Stimulated activated CD4-positive, alpha-beta T cell treated with anti-CD3 and anti-CD28 coated beads, Interleukin-1b, Interleukin-23, amount 100 ng/mL, for 48 hours (primary cell): ENCODE measurements at places on chromosomes 3 and 15.

DNA sequence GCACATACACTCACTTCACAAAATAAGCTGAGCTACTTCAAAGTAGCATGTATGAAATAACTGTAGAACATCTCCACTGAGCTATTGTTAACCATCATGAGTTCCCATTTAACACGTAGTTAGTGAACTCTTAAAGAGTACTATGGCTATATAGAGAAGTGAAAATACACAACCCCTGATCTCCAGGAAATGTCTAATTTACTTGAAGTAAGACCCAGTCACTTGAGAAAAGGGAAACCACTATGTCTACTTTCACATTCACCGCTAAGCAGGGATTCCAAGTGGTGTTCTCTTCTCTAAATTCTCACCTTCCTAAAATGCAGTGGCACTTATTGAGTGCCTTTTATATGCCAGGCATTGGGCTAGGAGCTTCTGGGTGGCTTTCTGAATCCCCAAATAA is 35.0 kb upstream of the COLQ start:
- no peak for DNase-seq

- no peak for DNase-seq
Measured at GRCh38 chr15:39908186-39908585, 11.9 kb downstream of the GPR176 start.

GRCh38 chr3:167772992-167773391 is 37.5 kb downstream of the SERPINI1 start:
- DNase-seq = no peak

DNA sequence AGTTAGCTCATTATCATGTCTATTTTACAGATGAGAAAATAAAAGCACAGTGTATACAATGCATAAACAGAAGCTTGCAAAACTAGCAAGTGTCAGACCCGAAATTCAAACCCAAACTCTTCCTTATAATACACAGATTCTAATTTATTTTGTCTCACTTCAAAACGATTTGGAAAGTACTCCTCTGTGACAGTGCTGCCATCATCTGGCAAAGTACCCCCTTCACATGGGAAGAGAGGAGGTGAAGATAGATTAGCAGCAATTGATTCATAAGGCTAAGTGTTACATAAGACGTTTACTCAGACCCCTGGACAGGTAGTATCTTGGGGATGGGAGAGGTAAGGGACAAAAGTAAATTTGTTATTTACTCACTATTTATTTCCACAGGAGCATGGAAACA is 744.0 kb upstream of the SGO1 start:
- DNase-seq = no peak

- no peak for DNase-seq
Measured at GRCh38 chr3:110405830-110406585, 665.6 kb upstream of the NECTIN3 start.

DNA sequence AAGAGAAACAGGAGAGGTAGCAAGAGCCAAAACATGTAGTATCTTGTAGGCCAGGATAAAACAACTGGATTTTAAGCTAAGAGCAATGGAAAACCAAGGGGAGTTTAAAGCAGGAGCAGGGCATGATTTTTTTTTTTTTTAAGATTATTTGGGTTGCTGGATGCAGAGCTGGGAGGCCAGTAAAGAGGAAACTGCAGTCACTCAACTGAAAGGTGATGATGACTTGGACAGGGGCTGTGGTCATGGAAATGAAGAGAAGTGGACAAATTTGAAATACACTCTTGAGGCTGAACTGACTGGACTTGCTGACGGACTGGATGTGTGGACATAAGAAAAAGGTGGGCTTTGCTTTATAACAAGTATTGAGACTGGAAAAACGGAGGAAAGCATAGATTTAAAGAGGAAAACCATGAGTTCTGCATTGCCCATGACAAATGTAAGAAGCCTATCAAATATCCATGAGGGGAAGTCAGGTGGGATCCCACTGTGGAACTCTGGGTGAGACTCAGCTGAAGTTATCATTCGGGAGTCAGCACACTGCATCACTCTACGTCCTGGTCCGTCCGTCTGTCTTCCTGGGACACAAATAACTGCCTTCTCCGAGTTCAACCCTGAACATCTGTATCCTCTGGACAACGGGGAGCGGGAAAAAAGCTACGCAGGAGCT is 688 bp downstream of the XPC start:
- DNase-seq = no peak

GRCh38 chr15:77838595-77838994 is 205.9 kb upstream of the LINGO1 start:
- DNase-seq = no peak

- no peak for DNase-seq
Measured at GRCh38 chr3:53516339-53516738, 21.9 kb downstream of the CACNA1D start.

GRCh38 chr3:175478301-175478700 is 619.2 kb downstream of the NAALADL2 start:
- no peak for DNase-seq

GRCh38 chr3:73926360-73927202 is 301.8 kb upstream of the PDZRN3 start:
- no peak for DNase-seq

DNA sequence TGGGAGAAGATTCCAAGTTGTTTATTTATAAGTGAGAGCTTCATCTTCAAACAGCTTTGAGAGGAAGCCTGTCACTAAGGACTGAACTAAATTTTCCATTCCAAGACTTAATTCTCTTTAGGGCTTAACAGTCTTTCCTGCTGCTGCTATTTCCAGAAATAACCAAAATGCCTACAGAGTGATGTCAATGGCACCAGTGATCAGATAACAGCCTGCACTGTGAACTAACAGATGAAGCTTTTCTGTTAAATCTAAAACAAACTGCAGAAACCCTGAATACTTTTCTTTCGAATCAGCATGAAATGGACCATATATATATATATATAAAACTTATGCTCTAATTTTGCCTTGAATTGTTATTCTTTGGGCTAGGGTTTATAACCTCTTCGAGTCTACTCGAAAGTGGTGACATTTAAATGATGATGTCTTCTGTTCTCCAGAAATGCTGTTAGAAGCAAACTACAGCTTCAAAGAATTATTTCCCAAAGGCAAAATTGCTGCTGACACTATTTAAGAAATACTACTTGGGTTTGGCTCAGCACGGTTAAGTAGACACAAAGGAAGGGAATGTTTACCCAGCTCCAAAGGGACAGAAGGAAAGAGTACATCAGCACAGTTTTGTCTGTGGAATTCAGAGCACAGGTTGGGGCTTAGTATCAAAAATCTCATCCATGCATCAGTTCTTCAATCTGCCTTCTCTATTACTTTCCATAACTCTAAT is 238.5 kb upstream of the LRRN1 start:
- DNase-seq = no peak

- DNase-seq = no peak
Measured at GRCh38 chr3:6743067-6743720, 117.7 kb upstream of the GRM7 start.

DNA sequence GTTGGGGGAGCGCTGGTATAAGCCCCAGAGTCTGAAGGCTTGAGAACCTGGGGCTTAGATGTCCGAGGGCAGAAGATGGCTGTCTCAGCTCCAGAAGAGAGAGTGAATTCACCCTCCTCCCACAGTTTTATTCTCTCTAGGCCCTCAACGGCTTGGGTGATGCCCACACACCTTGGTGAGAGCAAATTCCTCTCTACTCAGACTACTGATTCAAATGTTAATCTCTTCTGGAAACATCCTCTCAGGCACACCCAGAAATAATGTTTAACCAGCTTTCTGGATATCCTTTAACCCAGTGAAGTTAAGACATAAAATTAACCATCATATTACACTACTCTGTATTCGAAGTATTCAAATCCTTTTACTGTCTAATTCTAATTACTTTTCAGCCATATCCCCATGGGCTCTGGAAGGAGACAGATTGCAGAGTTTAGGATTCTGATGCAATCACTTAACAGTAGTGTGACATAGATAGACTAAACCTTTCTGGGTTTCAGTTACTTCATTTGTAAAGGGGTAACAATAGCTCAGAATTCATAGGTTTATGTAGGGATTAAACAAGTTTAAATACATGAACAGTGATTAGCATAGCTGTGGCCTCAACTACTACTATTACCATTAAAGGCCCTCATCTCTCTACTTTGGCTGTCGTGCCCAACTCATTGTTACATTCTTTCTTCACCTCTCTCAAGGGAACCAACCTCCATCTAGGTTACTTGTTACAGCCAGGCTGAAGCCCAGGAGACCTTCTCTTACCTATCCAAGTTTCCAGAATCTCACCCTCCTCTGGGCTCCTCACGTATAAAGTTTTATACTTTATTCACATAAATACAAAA is 25.7 kb upstream of the ANO10 start:
- no peak for DNase-seq

DNA sequence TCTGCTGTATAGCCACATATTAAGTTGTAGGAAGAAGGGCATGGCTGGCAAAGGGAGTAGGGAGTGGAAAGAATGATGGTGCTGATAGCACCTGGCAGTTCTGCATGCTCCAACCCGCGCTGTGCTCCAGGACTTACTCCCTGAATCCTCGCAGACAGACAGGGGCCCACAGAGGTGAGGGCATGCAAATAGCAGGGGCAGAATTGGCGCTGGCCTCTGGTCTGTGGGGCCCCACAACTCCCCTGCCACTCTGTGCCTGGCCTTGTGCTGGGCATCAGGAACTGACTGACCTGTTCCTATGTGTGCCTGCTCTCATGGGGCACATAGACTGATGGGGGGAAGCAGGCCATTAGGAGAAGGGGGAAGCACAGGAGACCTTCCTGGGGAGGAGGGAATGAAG is 20.9 kb downstream of the HDAC11 start:
- no peak for DNase-seq

DNA sequence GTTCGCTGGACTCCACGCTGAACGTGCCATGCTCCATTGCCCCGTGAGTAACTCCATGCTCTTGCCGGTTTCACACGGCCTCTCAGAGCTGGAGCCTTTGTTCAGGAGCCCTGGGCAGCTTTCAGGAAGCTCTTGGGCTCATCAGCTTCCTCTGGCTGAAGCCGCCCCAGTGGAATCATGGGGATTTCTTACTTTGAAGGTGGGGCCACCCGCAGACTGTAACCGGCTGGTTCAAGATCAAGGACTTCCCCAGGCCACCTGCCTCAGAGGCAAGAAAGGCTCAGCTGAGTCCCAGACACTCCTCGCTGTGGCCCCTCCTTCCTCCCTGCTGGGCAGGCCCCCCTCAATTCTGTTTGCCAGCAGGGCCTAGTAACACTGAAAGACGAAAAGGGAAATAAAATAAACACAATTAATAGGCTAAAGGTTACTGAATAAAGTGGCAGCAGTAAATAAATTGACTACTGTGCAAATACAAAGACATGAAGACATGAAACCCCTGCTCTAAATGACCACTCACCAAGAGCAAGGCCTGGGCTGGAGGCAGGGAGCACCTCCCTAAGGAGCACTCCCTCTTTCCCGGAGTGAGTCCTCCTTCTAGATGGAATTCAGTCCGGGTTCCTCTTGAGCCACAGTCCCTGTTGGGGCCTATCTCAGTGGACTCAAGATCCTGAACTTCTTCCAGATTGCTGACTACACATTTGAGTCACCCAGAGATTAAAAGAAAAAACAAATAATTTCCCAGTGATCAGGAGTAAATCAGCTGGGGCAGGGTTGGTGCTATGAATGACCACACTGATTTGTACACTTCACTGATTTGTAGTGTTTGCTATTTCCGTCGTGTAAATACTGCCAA is 51.0 kb downstream of the ZDHHC19 start:
- peak; percentile 16 for DNase-seq

DNA sequence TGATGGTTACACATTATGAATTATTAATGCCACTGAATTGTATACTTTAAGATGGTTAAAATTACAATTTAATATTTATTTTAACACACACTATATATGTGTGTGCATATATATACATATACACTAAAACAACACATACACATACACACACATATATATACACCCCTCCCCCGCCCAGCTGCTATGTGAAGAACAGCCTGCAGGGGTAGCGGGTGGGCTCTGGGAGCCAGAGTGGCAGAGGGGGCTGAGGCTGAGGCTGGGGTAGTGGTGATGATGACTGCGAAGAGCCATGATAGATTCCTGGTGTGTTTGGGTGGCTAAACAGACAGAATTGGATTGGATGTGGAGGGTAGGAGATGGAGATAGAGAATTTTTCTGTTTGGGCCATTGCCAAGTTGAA is 39.4 kb upstream of the APEH start:
- DNase-seq = no peak

- DNase-seq = no peak
Measured at GRCh38 chr3:150225986-150226385, 182.1 kb upstream of the TSC22D2 start.

- DNase-seq = no peak
Measured at GRCh38 chr15:35505809-35506208, 40.2 kb downstream of the DPH6 start.

DNA sequence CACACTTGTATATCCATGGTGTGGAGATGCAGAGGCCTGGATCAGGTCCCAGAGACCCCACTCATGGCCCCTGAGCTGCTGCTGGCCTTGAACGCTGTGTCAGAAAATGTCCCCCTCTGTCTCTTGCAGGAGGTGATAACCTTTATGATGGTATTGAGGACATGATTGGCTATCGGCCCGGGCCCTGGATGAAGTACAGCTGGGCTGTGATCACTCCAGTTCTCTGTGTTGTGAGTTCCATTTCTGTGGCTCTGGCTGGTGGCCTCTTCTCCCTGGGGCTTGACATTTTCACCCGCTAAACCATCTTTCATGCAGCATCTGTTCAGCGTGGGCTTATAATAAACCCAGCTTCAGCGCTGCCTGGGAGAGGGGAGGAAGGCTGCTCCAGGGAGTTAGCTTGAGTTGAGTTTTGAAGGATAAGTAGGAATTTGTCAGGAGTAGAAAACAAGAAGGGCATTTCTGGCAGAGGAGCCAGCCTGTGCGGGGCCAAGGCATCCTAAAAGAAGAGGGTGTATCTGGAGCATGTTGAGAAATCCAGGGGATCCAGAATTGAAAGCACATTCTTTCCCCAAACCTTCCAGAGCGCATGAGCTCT is 61.1 kb downstream of the GRIP2 start:
- no peak for DNase-seq

DNA sequence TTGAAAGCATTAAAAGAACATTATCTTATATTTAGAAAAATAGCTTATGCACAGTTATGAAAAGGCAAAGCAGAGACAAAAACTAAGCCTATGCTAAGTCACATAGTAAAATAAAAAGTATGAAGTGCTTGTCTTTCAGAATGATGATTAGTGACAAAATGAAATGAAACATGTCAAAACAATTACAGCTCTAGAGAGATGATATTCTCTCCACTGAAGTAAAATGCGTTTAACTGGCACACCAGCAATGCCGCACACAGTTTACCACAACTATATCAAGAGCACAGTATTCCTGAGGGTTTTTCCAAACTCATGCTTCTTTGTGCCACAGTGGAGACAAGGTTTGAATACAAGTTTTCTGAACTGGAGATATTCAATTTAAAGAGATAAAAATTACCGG is 2.1 kb upstream of the ZBBX start:
- no peak for DNase-seq
